ENCODE measurements at places on chromosomes 2 and 18.

- DNase-seq = no peak
Observed at GRCh38 chr18:34990597-34990996, 50.6 kb upstream of the MAPRE2 start.

DNA sequence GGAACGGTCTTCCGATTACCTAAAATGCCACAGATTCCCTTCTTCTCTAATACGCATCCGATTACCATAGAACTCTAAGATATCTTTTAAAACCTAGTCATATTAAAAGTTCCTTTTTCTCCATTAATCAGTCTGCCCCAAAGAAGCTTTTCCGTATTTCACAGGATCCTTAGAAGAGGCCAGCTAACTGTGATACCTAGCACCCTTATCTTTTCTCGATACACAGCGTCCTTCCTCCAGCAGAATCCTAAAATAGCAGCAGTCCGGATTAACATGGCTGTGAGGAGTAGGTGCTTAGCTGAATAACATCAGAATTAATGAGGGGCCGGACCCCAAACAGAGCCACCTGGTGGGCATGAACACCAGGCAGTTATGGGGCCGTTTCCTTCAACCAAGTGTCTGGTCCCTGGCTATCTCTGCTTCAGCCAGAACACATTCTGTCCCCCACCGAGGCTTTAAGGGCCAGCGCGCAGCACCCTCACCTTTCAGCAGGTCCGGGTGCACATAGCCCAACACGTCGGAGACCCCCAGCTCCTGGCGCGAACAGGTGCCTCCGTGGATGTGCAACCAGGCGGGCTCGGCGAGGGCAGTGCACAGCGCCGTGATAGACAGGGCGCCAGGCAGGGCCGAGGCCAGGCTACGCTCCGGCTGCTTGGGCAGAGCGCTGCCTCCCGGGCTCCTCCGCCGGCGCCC lies 995 bp downstream of the TMEM127 start:
- DNase-seq = peak; percentile 26

- no peak for DNase-seq
Observed at GRCh38 chr18:26450989-26451682, 97.2 kb downstream of the KCTD1 start.

DNA sequence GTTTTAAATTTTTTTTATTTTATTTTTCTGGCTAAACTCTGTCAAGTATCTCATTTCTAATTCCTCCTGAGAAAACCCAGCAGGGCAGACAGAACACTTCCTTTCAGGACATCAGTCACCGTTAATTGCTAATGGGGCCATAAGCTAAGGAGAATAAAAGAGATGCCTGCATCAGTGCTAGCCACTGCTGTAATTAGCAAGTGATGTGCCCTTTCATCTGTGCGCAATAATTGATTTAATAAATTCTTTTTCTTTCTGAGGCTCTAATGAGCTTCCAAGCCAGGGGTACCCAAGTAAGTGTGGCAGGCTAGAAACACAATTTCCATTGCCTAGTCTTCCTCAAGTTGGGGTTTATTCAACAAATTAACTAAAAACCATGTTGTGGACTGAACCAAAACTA lies 65.5 kb downstream of the SLC9A4 start:
- no peak for DNase-seq

- no peak for DNase-seq
Observed at GRCh38 chr2:72607189-72607588, 218.6 kb downstream of the EXOC6B start.

- no peak for DNase-seq
Observed at GRCh38 chr2:74021407-74021755, 36.7 kb downstream of the TET3 start.

DNA sequence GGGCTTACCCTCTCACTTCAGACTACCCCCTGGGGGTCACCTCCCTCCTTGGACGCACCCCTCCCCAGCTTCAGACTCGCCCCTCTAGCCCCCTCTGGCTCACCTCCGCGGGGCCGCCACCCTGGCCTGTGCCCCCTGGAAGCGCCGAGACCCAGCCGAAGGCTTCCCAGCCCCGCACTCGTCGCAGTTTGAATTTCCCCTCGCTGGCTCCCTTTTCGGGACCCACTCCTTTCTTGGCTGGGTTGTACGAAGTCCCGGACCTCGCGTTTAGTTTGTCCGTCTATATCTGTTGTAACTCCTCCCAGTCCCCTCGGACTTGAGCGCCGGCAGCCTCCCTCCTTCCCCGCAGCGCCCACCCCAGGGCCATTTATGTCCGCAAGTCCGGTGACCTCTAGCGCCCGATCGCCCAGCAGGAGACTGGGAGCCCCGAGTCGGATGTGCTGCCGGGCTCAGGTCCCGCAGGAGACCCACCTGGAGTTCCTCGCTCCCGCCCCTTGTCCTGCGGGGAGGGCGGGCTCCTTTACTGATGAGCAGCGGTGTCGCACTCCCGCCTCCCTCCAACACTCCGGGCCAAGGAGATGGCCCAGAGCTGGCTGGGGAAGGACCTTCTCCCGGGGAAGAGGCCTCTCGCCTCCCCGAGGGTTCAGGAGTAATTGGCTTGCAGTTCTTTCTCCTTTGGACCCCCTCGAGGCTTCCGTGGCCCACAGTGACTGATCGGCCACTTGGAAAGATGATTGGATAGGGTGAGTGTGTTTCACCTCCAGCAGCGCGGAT lies 692 bp upstream of the RAX start:
- no peak for DNase-seq

DNA sequence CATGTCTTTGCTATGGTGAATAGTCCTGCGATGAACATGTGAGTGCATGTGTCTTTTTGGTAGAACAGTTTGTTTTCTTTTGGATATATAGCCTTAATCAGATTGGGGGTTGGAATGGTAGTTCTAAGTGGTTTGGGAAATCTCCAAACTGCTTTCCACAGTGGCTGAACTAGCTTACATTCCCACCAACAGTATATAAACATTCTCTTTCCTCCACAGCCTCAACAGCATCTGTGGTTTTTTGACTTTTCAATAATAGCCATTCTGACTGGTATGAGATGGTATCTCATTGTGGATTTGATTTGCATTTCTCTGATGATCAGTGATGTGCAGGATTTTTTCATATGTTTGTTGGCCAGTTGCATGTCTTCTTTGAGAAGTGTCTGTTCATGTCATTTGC lies 112.2 kb upstream of the SESTD1 start:
- no peak for DNase-seq

DNA sequence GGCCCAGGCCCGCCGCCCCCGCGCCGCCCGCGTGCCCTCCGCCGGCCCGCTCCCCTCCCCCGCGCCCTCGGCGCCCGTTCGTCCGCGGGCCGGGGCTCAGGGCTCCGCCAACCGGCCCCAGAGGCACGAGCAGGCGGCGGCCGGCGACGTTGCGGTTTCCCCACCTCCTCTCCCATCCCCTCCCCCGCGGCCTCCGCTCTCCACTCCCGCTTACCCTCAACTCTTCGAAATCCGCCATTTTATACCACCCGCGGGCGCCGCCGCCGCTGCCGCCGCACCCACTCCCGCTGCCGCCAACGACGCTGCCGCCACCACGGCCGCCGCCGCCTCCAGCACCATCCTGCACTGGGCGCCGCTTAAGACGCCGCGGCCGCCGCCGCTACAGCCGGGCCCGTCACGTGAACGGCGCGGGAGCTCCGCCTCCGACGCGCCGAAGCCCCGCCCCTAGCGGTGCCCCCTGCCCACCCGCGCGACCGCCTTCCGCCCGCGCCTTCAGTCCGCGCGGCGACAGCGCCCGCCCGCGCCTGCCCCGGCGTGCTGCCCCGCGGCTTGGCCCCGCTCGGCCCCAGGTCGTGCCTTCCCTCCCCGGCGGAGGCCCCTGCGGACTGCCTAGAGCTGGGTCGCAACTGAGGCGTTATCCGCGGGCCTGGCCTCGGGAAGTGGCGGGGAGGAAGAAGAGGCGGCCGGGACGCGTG lies at the start of the genes KATNAL2 and PIAS2:
Gene KATNAL2, plus strand, starts transcription at position 495 of the 695 bp plus-strand sequence. CDS start 29,271 bp downstream, outside the sequence.
Gene PIAS2, minus strand, starts transcription at position 400 of the 695 bp plus-strand sequence. Its CDS starts 162 bp downstream, at position 238.
- DNase-seq = peak; percentile 78

GRCh38 chr18:79493801-79494211 lies 98.1 kb downstream of the NFATC1 start:
- no peak for DNase-seq

DNA sequence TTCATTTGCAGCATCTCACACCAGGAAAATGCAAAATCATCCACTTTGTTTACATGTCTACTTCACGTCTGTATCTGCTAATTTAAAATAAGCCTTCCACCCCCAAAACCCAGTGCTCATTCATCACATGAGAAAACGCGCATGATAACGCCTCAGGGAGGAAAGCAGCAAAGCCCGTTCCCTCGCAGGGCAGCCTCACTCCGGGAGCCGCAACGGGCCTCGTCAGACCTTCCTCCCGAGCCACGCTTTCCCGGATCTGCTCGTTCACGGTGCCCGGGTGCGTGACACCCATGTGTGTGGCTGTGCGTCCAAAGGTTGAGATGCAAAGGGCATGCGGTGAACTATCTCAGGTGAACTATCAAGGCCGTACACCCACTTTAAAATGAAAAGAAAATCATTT lies 59.8 kb downstream of the NDUFA10 start:
- no peak for DNase-seq

DNA sequence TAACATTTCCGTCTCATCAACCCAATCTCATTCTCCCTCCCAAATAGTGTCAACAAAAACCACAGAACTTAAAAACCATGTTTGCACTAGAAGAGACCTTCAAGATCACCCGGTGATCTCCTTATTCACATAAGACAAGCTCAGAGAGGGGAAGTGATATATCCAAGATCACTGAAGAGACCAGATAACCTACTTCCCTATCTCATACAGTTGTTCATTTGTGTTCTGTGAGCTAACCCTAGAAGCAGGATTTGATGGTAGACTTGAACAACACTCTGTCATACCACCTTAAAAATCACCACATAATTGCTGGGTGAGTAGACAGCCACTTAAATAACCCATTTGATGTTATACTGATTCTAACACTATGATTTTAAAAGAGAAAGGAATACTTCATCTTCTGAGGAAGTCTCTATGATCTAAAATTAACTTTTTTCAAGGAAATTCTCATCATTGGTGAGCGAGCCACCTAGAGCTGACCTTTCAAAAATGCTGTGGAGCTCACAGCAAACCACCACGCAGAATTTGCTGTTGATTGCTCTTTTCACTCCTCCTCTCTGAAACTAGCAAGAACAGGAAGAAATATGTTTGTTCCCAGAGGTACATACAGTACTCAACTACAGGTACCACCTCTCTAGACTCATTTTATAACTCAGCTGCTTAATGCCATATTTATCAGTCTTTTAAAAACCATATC lies 15.1 kb downstream of the AAK1 start:
- peak; percentile 45 for DNase-seq

DNA sequence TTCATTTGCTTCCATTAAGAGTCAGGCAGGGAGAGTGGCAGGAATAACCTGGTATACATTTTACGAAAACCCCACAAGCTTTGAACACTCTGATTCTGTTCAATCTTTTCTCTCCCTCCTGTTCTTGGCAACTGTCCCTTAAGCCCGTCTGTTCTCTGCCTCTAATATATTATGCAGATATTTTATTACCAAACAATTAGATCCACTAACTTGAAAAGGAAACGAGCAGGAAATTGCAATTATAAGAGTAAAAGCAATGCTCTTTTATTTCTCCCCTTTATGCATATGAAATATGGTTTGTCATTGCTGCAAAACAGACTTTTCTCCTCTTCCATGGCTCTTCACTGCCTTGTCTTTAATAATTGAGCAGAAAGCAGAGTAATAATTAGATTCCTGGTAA lies 149.1 kb upstream of the CELF4 start:
- no peak for DNase-seq

- no peak for DNase-seq
Observed at GRCh38 chr18:58911766-58912165, 47.1 kb downstream of the ZNF532 start.

DNA sequence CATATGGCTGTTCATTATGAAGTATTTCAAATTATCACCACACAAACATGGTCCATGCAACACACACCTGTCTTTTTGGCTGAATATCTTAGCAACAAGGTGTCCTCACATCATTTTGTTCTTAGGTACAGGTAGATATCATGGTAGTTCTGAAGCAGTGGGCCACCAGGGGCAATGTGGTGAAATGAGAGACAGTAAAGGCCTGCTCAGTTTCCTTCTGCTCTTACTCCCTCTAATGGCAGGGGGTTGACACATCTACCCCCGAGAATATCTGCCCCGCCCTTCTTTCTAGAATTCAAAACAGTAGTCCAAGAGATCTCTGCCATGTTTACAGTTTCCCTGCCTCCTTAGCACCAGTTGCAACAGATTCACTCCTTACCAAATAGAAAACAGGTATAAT lies 147.0 kb upstream of the KLHL14 start:
- DNase-seq = no peak

DNA sequence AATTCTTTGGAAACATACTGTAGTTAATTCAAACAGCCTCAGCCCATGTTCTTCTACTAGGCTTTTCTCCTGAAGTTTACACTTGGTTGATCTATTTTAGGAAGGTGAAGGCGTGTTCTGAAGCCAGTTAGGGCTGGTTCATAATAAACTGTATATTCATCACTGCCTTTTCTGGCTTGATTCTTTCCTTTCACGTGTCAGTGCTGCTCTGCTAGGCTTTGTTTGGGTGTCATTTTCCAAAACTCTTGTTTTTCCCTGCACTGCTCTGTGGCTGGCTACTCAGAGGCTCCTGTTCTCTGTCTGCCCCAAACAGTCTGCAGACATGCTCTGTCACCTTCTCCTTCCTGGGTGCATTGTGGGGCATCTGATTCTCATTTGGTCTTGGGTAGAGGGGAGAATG lies 136.1 kb downstream of the PARD3B start:
- no peak for DNase-seq

DNA sequence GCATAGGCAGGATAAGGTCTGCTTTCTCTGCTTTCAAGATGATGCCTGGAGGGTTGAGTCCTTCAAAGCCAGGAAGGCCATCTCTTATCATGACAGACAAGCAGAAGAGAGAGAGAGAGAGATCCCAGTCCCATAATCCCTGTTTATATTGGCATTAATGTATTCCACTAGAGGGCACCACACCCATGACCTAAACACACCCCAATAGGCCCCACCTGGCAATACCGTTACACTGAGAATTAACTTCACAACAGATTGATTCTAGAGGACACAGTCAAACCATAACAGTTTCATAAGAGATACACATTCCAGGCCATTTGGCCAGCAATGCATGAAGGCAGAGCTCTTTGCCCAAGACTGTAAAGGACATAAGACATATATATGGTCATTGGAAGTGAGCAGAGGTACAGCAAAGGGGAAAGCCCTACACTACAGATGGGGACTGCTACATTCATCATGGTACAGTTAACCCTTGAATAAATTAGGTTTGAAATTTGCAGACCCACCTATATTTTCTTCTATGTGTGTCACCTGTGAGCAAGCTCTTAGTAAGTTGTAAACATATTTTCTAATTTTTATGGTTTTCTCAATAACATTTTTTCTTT lies 1516.1 kb downstream of the RPIA start:
- DNase-seq = no peak

- DNase-seq = no peak
Observed at GRCh38 chr2:48319863-48320262, 210.1 kb upstream of the STON1 start.

- no peak for DNase-seq
Observed at GRCh38 chr2:48120759-48121242, 214.5 kb upstream of the FBXO11 start.

DNA sequence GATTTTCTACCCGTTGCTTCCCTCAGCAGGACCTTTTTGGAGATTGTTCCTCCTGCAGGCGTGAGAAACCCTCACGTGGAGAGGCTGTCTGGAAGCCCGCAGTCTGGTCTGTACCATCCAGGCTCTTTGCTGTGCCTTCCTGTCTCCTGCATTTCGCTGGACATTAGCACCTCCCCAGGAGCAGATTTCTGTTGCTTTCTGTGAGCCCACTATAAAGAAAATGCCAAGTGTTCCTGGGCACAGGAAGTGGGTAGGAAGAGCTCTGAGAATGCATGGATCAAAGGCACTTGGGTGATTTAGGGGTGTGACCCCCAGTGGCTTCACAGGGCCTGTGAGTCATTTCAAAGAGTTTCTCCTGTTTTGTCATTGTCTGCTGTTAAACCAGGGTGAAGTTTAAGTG lies 27.3 kb downstream of the SPTBN1 start:
- no peak for DNase-seq
